ENCODE measurements at places on chromosomes 2 and 18.

GRCh38 chr2:76938153-76938552 is 584.0 kb downstream of the LRRTM4 start:
- DNase-seq, result no peak

DNA sequence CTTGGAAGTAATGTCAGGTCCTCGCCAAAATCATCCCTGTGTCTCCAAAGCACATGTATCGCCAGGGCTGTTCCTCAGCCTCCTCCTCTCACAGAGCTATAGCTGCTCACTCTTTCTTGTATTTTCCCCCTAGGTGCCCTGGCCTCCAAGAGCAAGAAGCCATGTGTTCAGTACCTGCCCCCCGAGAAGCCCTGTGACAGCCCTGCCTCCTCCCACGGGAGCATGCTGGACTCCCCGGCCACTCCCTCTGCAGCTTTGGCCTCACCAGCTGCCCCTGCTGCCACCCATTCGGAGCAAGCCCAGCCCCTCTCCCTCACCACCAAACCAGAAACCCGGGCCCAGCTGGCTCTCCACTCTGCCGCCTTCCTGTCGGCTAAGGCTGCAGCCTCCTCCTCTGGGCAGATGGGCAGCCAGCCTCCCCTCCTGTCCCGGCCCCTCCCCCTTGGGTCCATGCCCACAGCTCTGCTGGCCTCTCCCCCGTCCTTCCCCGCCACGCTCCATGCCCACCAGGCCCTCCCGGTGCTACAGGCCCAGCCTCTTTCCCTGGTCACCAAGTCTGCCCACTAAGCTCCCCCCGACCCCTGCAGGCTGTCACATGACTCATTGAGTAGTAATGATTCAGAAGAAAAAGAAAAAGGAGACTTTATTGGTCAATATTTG is 18.8 kb downstream of the TGOLN2 start:
- peak; percentile 47 for DNase-seq

DNA sequence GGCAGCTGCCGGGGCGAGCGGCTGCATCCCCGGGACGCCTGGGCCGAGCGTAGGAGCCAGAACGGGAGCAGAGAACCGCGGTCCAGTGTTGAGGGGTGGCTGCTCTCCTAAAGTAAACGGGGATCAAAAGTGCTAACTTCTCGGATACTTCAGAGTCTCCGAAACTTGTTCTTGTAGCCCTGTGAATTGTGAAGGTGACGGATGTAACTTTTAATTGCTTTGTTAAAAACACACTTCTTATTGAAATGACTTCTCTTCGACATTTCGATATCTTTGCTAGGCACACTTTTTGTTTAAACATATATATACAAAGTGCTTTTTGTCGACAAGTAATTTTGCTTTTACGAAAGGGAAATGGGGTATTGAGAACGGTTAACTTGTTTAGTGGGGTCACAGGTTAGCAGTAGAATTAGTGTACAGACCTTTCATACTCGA is 540 bp downstream of the ATP9B start:
- DNase-seq, result no peak

DNA sequence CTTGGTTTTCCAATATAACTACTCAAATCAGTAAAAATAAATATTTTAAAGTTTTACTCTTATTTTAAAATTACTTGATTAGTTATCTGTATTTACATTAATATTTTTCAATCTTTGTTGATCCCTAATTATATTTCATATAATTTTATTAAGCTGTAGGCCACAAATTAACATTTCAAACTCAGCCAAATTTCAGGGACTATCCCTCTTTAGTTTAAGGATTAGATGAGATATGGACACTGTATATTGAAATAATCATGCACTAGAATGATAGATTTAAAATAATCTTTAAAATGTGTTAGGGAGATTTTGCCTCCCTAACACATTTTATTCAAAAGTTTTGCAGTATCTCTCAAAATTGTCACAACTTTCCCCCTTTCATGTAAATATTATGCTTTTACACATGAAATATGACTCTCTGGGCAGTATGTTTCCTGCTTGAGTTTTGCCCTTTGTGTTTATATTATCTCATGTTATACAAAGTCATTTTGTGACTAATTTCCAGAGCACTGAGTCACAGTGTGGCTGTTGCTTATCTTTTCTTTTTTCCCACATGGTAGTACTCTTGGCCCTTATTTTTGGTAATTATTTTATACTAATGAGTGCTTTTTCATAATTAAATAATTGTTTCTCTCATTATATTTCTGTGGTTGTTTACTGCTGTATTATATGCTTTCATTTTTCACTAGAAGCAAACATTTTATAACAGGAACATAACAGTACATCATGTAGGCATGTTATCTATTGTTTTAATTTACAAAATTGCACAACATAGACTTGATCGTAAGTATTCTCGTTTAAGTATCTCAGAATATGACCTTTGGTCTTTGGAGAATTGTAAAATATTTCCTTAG is 1.2 kb downstream of the TFPI start:
- DNase-seq, result peak; percentile 90

DNA sequence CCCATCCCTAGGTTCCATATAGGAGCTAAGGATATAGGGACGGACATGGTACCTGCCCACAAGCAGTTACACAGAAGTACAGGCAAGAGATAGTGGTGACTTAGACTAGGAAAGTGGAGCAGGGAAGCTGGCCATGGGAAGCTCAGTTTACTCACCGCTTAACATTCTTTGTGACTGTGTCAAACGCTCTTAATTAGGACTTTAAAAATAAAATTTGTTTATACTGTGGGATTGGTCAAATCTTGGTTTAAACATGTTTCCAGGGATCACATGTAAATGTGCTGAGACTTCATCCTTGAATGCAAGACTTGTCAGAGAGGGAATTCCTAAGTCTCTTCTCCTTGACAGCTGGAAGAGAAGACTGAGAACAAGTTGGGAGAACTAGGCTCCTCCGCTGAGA is 107.3 kb downstream of the MTCL1 start:
- peak; percentile 74 for DNase-seq

- DNase-seq, result no peak
These were observed 576.3 kb upstream of the CNTNAP5 start for GRCh38 chr2:123448801-123449200.

GRCh38 chr2:121519732-121520640 is 10.7 kb upstream of the RNU4ATAC start:
- no peak for DNase-seq

- no peak for DNase-seq
These were observed 15.8 kb upstream of the BOD1L2 start for GRCh38 chr18:57131101-57131500.

- DNase-seq, result no peak
These were observed 216.3 kb upstream of the ITGA4 start for GRCh38 chr2:181240844-181241243.

DNA sequence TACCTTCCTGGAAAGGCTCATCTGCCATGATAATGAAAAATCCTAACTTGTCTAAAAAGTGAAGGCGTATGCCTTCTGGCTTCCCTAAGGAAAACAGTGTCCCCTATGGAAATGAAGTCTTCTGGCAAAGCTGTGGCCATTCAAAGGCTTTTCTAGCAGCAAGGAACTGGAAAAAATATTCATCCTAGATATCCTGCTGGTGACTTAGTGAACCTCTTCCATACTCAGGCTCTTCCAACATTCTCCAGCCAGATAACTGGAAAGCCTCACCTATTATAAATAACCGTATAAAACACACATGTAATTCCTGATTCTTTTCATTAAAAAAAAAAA is 84.7 kb downstream of the RBMS1 start:
- peak; percentile 48 for DNase-seq

- DNase-seq, result no peak
These were observed 849.0 kb downstream of the RNF144A start for GRCh38 chr2:7766088-7766722.

DNA sequence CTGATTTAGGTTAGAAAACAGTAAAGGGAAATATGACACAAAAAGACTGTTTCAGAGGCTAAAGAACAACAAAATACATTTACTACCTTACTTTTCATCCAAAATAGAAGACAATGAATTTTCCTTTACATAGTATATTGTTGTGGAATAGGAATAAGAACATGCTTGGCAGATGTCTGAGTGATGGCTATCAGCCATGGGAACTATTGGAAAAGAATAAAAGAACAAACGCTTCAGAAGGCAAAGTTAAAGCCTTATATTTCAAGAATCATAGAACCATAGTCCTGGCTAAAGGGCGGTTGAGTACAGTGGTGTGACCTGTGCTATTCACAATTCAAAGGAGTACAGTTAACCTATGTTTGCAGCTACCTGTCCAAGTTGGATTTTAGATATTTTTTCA is 73.9 kb upstream of the NRXN1 start:
- no peak for DNase-seq

DNA sequence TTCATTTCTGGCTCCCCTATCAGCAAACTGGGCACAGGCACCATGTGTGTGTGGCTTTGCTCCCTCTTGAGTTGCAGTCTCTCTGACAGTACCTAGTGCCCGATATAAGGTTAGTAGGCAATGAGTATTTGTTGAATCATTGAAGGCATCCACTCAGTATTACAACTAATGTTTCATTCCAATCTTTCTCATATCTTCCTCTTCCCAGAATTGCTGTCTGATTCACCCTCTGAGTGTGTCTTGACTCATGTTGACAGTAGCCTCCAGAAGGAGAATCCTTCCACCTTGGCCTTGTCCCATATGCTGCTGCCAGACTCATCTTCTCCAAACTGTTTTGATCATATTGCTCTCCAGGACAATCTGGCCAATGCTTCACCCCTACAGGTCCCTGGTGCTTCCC is 202.5 kb downstream of the LRRTM1 start:
- DNase-seq, result peak; percentile 35

DNA sequence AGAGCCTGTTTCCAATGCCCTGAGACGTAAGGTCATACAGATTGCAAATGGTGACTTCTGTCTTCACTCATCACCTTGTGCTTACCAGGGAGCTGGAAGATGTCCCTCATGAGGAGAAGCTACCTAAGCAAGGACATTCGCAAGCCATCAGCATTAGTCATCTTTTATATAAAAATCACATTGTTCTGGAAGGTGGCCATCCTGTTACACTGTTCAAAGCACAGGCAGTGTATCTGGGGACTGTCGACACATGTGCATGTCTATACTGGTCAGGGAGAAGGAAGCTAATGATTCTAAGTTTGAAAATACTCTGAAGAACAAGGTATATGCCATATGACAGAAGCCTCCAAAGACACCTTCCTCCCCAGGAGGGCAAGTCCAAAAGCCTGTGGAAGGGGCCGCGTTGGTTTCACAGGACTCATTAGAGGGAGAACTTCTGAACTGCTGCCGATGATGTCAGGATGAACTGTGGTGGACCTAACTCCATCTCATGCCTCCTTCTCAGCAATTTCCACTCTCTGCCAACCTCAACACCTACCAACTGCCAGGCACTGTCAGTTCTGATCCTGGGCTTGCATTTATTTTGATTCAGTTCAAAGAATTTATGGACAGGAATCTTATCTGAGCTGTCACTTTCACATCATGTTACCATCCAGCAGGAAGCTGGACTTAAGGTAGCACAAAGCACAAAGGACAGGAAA is 39.4 kb downstream of the DNER start:
- no peak for DNase-seq

DNA sequence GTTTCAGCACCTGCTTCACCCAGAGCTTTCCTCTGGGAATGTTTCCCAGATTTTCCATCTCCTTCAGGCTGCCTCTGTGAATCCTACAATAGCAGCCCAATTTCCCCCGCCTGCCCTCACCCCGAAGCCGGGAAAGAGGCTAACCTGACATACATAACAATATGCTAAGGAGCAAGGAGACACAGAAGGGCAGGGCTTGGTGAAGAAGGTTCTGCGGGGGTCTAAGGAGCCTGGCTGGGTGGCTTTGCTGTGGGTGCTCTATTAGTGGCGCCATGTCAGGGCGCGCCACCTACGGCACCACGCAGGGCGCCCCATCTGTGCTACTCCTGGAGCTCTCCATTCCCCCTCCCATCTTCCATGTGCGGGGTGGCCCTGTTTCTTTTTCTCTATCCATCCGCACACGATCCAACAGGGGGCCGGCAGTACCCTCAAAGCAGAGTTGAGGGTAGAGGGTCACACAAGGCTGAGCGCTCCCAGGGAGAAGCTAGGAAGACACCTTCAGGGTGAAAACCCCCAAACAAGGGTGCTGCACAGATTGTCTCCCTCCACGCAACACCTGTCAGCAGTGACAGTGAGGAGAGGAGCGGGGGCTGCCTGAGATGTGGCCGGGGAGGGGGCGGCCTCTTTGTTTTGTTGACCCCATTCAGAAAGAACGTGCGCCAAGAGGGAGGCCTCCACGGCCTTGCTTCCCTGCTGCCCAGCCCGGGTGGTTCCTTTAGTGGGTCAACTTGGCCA is 101.4 kb downstream of the PDCL3 start:
- no peak for DNase-seq

- DNase-seq, result no peak
These were observed 694.6 kb upstream of the ACVR2A start for GRCh38 chr2:147150241-147150635.

- no peak for DNase-seq
These were observed 41.6 kb upstream of the ST3GAL5 start for GRCh38 chr2:85930129-85931124.

Data from fibroblast of villous mesenchyme (primary cell).